ENCODE measurements at places on chromosomes 1 and 21.

- DNase-seq: no peak
These were observed 1.2 kb upstream of the HPCAL4 start for GRCh38 chr1:39692152-39693074.

GRCh38 chr1:168482106-168482505, 61.7 kb downstream of the XCL2 start:
- peak; percentile 7 for DNase-seq

DNA sequence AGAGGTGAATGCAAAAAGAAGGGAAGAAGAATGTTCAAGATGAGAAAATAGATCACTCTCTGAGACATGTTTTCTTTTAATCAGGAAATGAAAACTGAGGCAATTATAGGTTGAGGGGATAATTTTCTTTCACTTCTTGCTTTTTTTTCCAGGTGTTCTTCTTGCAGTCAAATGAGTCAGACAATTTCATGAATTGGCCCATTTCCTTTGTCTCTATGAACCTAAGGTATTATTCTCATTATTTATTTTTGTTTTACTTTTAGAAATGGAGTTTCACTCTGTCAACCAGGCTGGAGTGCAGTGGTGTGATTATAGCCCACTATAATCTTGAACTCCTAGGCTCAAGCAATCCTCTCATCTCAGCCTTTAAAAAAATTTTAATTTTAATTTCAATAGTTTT, 3.5 kb upstream of the VASH2 start:
- no peak for DNase-seq

GRCh38 chr1:220879509-220880361, 492 bp downstream of the HLX start:
- DNase-seq: no peak

DNA sequence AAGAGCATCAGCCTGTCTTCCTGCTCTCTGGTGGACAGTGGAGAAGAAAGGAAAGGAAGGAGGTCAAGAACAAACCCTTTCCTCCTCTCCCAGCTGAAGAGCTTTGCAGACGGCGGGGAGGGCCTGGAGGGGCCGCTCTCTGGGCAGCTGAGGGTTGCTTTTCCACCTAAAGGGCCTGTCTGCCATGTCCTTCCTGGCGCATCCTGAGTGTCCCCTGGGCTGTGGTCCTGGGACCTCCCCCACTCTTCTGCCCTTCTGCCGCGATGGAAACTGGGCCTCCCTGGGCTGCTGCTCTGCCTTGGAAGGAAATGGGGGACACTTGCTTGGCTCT, 107.0 kb downstream of the ETS2 start:
- no peak for DNase-seq

DNA sequence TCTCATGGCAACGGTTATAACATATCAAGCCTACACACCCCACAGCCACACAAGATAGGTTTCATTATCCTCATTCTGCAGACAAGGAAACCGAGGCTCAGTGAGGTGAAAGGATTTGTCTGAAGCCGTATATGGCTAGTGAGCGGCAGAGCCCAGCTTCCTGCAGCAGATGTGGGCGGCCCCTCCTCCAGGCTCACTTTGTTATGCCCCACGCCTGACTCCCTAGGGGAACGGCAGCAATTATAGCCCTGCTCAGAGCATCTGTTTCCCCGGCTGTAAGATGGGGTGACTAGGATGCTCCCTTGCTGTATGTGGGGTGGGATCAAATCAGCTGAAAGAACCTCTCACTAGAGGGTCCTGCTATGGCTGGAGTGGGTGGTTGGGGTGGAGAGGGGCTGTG, 22.1 kb downstream of the GRHL3 start:
- peak; percentile 82 for DNase-seq

DNA sequence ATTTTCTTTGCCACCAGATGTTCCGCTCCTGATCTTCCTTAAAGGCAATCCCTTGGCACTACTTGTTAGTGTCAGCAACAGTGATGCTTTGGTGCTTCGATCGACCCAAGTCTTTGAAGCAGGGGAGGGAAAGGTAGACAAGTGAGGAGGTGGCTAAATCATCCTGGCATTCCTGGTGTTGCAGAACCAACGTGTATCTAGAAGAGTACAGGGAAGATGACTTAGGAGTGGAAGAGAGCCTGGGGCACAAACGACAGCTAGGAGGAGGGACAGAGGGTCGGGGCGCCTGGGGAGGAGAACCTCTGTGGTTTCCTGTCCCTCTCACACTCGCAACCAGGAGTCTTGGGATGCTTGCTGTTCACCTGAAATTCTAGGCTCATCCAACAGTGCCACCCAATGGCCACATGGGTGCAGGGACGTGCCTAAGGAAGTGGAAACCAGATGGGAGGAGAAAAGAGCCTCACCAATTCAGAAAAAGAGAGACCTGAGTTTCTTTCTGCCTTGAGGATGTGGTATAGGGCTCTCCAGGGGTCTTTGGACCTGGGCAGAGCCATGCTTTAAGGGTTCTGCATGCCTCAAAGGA, 9.5 kb upstream of the KCNA2 start:
- DNase-seq: peak; percentile 75

GRCh38 chr1:51990478-51990965, at the start of gene RAB3B:
Gene RAB3B, minus strand, starts transcription at chr1:51990700. Its CDS starts 13,583 bp downstream, at chr1:51977117.
- peak; percentile 24 for DNase-seq

DNA sequence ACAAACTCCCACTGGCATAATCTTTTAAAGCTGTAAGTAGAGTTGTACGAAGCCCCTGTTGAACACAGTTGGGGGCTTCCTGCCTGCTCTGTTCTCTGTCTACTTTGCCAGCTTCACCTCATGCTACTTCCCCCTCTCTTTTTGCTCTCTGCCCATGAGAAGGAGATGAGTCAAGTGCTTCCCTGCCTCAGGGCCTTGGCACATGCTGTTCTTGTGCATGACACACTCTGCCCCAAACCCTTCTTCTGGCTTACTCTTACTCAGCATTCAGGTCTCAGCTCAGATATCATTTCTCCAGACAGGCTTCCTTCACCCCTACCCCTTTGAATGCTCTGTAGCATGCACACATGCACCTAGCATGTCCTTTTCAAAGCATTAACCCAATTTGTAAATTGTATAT, 208.8 kb downstream of the FOXD2 start:
- no peak for DNase-seq

GRCh38 chr1:113912594-113913311, 7.6 kb downstream of the DCLRE1B start:
- DNase-seq: peak; percentile 89

DNA sequence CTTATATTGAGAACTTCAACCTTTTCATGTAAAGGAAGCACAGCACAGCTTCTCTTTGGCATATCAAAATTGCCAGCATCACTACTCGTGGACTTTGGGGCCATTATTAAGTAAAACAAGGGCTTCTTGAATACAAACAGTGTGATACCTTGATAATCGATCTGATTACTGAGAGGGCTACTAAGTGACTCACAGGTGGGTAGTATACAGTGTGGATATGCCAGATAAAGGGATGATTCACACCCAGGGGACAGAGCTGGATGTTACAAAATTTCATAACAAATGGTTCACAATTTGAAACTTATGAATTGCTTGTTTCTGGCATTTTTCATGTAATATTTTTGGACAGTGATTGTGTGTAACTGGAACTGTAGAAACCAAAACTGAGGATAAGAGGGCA, 15.4 kb downstream of the HDAC1 start:
- no peak for DNase-seq

- DNase-seq: no peak
These were observed 51.3 kb downstream of the CAPN9 start for GRCh38 chr1:230798491-230798890.

- DNase-seq: no peak
These were observed 59.8 kb upstream of the PLXNA2 start for GRCh38 chr1:208303743-208304712.

GRCh38 chr1:20198918-20199317, 12.6 kb upstream of the PLA2G2C start:
- DNase-seq: no peak

DNA sequence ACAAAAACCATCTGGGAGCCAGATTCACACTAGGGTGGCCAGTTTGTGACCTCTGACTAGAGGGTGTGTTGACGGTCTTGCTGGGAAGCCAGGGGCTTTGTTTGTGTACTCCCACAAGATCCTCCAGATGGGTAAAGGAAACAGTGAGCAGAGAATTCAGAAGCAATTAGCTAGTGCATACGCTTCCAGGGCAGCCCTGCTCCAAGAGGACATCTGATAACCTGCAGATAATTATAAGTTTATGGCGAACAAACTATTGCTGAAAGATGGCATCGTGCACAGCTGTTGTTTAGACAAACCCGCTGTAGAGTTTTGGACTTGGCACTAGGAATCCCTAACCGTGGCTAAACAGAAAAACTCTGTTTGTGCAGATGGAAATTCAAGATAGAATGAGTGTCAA, 326.4 kb downstream of the TGFB2 start:
- DNase-seq: peak; percentile 34

- no peak for DNase-seq
These were observed 22.7 kb upstream of the PIK3CD start for GRCh38 chr1:9628541-9629444.

DNA sequence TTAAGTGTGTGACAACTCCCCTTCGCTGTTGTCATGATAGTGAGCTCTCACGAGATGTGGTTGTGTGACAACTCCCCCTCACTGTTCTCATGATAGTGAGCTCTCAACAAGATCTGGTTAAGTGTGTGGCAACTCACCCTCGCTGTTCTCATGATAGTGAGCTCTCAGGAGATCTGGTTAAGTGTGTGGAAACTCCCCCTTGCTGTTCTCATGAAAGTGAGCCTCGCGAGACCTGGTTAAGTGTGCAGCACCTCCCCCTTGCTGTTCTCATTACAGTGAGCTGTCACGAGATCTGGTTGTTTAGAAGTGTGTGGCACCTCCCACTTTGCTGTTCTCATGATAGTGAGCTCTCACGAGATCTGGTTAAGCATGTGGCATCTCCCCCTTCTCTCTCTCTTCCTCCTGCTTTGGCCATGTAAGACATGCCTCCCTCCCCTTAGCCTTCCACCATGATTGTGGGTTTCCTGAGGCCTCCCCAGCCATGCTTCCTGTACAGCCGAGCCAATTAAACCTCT, 25.1 kb upstream of the LSS start:
- no peak for DNase-seq

DNA sequence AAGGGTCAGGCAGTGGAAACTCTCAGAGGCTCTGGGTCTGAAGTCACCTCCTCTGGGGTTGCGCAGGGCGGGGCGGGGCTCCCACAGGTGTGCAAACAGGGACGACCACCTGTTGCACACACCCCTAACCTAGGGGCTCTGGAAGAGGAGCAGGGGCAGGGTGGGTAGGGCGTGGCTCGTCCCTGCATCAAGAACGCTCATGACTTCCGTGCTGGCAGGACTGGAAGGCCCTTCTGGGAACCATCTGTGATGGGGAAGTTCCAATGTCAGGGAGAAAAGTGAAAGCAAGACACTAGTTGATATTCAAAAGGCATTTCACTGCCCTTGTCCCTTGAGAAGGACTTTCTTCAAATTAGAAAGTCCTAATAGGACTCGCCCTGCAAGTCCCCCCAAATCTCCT, 22.1 kb upstream of the CLSTN1 start:
- peak; percentile 33 for DNase-seq

- no peak for DNase-seq
These were observed 6.6 kb downstream of the HNRNPU start for GRCh38 chr1:244857761-244858160.

DNA sequence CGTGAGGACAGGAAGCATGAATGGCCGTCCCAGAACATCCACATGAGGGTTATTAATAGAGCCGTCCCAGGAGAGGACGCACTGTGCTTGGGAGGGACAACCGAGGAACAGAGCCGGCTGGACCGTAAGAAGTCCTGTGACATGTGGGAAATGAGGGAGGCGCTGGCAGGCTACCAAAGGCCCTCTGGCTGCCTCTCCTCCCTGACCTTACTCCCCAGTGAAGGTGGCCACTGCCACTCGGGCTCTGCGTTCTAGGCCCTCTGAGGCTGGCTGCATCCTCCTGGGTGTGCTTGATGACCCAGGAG, 15.5 kb upstream of the NPPB start:
- DNase-seq: no peak

DNA sequence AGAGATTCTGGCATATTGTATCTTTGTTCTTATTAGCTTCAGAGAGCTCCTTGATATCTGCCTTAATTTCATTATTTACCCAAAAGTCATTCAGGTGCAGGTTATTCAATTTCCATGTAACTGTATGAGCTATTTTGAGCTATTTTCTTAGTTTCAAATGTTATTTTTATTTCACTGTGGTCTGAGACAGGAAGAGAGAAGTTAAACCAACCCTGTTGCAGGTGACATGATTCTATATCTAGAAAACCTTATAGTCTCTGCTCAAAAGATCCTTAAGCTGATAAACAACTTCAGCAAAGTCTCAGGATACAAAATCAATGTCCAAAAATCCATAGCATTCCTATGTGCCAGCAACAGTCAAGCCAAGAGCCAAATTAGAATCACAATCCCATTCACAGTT, 1644.0 kb upstream of the B3GALT2 start:
- DNase-seq: no peak

DNA sequence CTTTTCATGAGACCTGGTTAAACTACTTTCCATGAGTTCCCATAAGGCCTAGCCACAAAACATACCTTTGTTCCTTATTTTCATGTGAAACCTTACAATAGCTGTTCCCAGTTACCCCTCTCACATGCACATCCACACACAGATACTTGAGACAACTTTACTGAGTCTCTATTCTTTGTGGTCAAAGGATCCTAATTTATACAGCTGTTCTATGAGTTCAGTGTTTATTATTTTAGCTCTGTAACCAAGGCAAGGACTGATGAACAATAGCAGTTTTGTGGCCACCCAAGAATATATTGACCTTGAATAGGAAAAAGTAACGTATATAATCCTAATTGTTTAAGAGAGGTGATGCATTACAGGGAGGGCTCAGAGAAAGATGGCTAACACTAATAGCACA, 160.5 kb upstream of the CACYBP start:
- no peak for DNase-seq

DNA sequence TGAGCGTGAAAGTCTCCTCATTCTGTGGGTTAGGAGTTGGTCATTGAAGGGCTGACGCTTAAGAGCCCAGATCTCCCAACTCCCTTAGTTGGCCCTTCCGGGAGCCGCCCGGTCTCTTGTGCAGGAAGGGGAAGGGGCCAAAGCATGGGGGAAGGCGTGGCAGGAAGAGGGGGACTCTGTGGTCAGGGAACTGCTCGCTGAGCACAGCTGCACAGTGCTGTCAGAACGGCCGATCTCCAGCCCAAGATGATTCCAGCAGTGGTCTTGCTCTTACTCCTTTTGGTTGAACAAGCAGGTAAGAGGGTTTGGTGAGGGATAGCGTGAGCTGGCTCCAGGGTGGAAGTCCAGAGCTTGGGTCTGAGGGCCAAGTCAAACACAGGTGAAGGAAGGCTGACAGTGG, at the start of gene FCER1G:
FCER1G (plus strand) TSS at position 220 of the 400 bp plus-strand sequence; CDS start at position 247, 27 bp downstream.
- DNase-seq: no peak

DNA sequence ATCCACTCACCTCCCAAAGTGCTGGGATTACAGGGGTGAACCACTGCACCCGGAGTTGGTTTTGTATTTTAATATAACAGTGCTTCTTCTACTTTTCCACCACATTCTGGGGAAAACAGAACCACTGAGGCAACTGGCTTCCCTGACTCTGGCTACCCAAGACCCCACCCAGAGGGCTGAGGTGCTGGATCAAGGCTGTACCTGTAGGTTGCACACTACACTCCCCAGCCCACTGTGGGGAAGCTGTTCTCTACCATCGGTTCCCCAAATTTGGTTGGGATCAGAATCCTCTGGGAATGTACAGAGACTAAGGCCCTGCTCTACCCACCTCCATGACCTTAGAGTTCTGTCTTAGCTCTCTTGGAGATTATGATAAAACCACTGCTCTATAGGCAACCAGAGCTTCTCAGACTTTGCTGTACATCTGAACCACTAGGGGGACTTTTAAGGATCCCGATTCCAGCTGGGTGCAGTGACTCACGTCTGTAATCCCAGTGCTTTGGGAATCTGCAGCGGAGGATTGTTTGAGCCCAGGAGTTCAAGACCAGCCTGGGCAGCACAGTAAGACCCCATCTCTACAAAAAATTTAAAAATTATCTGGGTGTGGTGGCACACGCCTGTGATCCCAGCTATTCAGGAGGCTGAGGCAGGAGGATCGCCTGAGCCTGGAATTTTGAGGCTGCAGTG, 51.6 kb downstream of the GNG4 start:
- no peak for DNase-seq

Data from NCI-H524 (cell line).